ENCODE measurements at places on chromosomes 2 and 18.
A peak's percentile ranks its signal among the peaks of the same experiment; 100 is the strongest.

- DNase-seq, result no peak
Observed at GRCh38 chr18:78494204-78495085, 485.2 kb upstream of the SALL3 start.

DNA sequence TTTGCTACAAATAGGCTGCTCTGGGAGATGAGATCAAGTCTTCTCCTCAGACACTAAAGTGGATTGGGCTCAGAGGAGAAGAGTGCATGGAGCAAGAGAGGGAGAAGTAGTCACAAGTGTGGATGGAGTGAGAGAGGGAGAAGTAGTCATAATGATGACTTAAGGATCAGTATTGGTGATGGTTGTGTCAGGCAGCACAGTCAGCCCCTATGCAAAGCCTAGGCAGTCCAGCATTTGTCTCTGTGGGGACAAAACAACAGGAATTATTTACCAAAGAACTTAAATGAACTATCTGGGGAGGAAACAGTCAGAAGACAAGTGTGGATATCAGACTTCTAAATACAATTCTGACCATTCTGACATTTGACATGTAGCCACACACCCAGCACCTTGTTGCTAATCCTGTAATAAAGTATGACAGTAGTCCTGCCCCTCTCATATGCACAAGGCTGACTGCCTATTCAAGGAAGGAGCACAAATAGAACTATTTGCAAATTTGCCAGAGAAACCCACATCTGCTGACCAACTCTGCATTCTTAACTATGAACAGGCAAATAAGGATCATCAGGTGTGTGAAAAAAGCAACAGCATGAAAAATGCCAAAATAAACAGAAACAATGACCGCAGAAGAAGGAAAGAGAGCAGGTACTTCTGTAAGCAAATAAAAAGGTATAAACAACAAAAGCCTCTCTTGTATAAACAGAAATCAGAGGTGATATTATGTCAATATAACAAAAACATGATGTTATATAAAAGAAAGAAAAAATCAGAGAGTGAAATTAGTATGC lies 1597.9 kb upstream of the ACVR2A start:
- no peak for DNase-seq

DNA sequence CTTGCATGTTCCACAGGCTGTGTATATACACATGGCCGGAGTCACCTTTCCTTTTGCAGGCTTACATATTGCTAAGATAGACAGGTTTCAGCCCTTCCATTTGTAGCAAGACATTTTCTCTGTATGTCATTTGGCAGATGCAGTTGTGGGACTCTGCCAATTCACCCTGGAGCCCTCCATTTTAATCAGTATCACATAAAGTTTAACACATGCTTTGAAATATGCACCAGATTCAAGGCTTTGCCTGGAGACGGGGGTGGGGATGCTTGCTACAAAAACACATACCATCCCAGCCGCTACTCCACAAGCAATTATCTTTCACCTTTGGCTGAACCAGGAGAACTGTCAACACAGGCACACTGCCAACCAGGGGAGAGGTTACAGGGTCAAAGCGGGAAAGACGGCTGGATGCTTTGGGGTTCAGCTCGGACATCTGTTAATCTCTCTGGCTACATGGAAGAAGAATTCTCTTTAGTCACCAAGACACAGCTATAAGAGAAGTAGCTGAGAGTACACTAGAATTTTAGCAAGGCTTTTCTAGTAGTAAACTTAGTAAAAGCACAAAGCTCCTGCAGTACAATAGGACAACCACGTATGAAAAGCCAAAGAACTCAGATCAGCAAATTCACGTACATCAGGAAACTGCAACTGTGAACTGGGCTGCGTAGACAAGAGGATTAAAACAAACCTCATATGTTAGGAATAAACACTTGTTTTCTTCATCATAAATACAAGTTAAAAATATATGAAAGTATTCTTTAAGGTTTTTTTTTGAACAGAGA lies 130.9 kb downstream of the EXOC6B start:
- DNase-seq, result no peak

- DNase-seq, result no peak
Observed at GRCh38 chr2:227010433-227010832, 153.6 kb downstream of the COL4A4 start.

GRCh38 chr2:149732001-149732685 lies 144.6 kb upstream of the MMADHC start:
- DNase-seq, result no peak

- DNase-seq, result no peak
Observed at GRCh38 chr2:203155406-203155805, 83.4 kb upstream of the CYP20A1 start.

DNA sequence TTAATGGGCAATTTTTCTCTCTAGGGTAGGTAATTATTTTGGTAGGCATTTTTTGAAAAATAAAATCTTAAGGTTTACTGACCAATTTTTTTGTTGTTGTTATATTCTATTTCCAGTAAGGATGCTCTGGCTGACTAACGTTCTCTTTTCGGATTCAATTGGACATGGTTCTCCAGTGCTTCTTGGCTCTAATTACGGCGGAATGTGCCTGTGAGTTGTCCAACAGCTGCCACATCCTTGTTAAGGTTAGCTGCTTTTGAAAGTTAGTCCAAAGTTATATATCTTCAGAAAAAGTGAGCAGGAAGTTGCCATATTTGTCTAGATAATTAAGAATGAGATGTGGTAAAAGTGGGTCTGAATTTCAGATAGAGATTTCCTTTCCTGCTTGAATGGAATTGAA lies 45.8 kb upstream of the SMIM21 start:
- no peak for DNase-seq

DNA sequence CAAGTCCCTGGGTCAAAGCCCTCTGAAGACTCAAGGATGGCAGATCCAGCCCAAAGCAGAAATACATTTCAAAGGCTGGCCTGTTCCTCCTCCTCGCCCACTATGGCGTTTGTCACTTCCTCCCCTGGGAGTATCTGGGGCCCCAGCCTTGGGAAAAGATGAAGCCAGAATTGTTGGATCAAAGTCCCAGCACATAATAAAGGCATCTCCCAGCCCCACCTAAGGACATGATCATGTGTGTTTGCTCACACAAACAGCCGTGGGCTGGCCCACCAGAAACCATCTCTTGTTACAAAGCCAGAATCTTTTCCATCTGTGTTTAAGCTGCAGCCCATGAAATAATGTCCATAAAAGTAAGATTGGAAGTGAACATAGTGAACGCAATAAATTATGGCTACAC lies 50.1 kb upstream of the HAAO start:
- no peak for DNase-seq

- peak; percentile 21 for DNase-seq
Observed at GRCh38 chr2:20171445-20171977, 53.4 kb downstream of the SDC1 start.

- DNase-seq, result no peak
Observed at GRCh38 chr2:118607641-118608040, 239.8 kb downstream of the EN1 start.

- no peak for DNase-seq
Observed at GRCh38 chr2:1752751-1753150, 8.4 kb upstream of the PXDN start.

DNA sequence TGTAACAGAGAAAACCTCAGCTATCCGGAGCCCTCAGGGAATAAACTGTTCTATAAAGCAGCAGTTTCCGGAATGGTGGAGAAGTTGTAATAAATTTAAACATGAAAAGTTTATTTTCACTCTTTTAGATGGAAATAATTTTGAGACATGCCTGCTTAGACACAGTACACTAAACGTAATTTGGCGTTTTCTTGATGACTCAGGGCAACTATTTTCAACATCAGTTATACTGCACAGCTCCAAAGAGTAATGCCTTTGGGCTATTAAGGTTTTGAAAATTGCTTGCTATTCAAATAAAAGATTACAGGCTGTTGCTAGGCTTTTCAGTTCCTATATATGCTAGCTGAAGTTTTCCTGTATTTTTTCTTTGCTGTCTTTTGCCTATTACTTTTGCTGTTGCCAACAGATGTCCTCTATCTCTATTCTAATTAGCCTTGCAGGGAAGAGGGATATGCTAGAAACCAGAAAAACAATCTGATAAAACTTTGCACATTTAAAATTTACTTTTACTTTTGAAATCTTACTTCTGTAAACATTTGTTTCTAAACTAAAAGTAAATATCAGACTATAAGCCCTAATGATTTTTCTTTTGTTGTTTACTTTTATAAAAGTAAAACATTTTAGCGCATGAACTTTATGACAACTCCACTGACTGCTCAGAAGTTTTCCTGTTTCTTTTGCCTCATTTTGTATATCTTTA lies 113.4 kb upstream of the WDSUB1 start:
- no peak for DNase-seq

- no peak for DNase-seq
Observed at GRCh38 chr2:239300242-239300641, 100.6 kb downstream of the HDAC4 start.

DNA sequence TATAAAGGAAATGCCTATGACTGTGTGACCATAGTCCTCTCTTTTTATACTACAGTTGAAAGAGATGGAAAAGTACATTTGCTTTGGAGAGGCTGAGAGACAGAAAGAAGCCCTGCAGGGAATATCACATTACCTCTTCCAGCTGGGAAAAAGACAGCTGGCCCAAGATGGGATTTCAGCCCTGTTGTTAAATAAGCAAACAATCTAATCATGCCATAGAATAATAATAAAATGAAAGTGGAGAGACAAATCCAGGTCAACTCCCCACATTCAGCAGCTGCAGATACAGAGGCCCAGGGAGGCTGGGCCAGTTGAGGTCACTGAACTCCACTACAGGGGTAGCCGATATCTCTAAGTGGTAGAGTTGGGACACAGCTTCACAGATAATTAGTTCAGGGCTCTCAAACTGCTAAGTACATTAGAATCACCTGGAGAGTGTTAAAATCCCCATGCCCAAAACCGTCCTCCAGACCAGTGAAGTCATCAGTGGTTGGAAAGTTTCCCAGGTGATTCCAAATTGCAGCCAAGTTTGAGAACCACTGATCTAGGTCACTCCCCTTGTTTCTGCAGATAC lies 81.9 kb downstream of the MOGAT1 start:
- DNase-seq, result no peak

GRCh38 chr2:67295406-67295805 lies 101.7 kb upstream of the ETAA1 start:
- no peak for DNase-seq

GRCh38 chr2:217124050-217124449 lies 264.2 kb upstream of the TNP1 start:
- DNase-seq, result no peak

- DNase-seq, result no peak
Observed at GRCh38 chr18:54284981-54285785, 15.9 kb downstream of the POLI start.

Data from tibial artery (tissue), 4 donors.